Dermis microvascular lymphatic vessel endothelial cell (primary cell): ENCODE measurements at places on chromosomes 16 and 17. TPM values are rescaled to one million over a fixed set of nuclear protein-coding genes. Genes with fewer than 3 reads are reported as not detected.

DNA sequence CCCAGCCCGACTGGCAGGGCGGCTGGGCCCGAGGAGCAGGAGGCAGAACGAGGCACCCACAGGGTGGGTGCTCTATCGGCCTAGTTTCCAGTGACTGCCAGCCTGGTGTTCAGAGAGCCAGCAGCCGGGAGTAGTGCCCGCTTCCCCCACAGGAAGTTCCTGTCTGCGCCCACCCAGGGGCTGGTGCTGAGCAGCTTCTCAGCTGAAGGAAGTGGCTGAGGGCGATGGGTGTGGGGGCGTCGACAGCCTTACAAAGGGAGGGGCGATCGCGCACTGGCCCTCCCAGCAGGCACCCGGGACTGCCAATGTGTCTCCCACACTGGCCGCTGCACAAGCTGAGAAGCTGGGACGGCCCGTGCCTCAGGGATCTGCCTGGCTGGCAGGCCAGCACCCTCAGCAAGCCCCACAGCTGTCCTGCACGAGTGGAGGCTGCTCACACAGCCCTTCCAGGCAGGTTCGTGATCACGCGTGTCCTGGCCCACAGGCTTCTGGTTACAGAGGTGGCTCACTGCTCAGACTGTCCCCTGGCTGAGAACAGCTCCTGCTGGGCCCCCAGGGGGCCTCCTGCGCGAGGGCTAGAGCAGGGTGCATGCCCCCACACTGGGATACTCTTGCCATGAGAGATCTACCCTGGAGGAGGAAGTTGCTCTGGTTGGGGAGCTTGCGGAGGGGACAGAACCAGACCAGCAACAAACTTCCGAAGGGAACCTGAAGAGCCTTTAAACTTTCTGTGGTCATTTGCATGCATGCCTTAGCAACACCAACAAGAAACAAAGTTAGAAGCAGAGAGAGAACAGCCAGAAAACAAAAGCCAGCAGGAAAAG is 2.5 kb downstream of the RNF166 start:
- no peak for DNase-seq

- peak; percentile 26 for DNase-seq
Observed at GRCh38 chr17:45284176-45285140, 22.6 kb upstream of the SPATA32 start.

DNA sequence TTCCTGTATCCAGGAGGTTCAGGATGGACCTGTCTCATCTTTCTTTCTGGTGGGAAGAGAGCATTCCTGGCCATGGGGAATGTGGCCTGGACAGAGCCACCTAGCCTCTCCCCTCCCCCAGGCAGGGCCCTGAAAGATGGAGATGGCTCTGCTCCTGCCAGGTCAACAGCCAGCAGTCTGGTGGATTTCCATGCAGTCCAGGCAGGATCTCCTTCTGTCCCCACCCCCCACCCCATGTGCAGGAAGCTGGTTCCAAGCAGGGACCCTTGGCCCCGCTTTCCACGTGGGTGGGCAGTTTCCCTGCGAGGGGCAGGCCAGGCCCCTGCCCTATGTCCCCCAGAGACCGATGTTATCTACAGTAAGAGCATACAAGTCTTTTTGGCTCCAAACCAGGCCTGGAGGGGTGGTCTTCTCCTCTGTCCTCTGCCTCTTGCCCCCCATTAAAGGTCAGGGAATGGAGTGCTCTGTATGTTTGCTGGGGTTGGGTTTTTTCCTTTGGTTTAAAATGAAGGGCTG is 240.5 kb downstream of the SEC14L1 start:
- DNase-seq, result no peak

GRCh38 chr17:74214484-74215341 is 1.3 kb downstream of the TTYH2 start:
- no peak for DNase-seq

The TBC1D3I gene
- total RNA-seq, result under 0.01 TPM in 1 of 2 replicates, not detected in the other

DNA sequence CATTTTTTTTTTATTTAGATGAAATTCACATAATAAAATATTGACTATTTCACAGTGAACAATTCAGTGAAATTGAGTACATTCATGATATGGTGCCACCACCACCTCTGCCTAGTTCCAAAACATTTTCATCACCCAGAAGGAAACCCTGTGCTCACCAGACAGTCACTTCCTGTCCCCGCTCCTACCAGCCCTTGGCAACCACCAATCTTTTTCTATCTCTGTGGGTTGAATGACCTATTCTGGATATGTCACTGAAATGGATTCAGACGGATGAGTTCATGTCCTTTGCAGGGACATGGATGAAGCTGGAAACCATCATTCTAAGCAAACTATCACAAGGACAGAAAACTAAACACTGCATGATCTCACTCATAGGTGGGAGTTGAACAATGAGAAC is 40.5 kb downstream of the ATP2C2 start:
- DNase-seq, result peak; percentile 7

DNA sequence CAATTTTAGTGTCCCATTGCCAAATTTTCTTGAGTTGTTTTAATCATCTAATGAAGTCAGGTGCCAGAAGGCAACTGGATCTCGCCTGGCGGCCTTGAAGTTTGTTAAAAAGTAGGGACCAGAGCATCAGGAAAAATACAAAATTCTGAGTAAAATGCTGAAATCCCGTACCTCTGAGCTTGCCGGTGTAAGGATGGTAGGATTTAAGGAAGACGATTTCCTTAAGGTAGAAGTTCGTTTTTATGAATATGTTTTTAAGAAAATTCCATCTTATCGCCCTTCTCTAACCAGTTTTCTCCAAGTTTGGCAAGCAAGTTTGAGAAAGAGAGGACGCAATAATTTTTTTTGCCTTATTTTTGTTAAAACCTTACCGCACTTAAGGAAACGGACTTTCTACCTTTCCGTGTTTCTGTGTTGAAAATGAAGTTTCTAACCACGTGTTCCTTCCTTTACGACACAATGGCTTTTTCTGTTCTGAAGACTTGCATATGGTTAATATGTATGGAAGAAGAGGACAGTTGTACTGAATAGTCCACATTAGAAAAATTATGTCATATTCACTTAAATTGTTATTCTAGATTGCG is 748 bp downstream of the ATF7IP2 start:
- DNase-seq, result no peak

The CCDC40 gene
- total RNA-seq, result 0.90 and 2.1 TPM in 2 replicates

DNA sequence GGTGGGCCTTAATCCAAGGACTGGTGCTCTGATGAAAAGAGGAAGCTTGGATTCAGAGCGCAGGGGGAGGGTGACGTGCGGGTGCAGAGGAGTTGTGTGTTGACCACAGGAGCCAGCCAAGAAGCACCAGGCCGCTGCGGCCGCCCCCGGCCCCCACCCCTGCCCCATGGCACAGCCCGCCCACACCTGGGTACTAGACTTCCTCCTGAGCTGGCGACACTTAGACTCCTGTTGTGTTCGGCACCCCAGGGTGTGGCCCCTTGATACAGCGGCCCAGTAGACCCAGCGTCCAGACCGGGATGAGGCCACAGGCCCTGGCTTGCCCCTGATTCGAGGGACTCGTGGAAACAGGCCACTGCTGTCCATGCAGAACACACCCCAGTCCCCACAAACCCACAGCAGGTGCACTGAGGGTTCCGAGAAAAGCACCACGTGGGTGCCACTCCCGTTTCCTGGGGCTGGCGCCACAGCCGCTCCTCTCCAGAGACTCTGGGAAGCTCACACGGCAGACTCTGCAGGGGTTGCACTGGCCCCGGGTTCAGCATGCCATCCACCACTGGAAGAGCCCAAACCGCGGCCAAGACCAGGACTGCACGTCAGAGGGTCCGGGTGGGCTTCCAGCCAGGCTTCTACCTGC is 5.7 kb upstream of the SNAI3 start:
- DNase-seq, result no peak

- no peak for DNase-seq
Observed at GRCh38 chr17:596287-596686, 118.4 kb downstream of the VPS53 start.

DNA sequence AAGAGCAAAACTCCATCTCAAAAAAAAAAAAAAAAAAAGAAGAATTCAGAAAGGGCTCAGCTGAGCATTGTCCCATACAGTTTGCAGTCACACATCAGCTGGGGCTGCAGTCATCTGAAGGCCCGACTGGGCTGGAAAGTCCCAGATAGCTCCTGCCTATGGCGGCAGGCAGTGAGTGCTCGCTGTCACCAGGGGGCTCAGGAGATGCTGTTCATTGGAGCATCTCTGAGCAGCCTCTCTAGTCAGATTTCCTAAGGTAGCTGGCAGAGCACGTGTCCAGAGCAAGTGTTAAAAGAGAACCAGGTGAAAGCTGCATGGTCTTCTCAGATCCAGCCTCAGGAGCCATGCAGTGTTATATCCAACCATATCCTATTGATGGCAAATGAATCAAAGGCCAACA is 75.8 kb downstream of the WSCD1 start:
- DNase-seq, result no peak

- no peak for DNase-seq
Observed at GRCh38 chr17:56742601-56743000, 91.1 kb downstream of the C17orf67 start.

DNA sequence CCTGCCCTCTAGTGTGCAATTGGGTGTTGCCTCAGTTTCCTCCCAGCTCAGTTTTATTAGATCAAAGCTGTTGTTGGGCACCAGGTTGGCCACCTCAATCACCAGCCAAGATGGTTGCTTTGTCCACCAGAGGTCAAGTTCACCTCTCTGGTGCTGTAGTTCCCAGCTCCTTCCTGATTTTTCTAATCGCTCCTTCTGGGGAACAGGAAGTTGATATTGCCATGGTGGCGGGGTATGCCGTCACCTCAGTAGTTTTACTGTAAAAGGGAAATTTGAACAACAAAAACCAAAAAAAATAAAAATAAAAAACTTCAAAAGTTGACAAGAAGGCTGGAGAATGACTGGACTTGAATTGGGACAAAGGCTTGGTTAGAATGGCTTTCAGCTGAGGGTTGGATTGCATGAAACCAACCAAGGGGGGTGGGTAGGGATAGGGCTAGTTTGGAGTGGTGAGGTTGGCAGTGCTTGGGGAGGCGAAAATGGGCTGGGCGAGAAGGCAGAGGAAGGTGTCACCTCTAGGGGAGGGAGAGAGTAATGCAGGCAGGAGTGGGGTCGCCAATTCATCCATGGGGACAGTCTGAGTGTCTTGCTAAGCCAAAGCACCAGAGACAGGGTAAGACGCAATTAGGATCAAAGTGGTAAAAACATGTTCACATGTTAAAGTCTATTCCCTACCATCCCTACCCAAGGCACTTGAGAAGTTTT is 6.2 kb downstream of the EFNB3 start:
- DNase-seq, result no peak

The MILR1 gene
- 2.2 and 2.9 TPM in 2 replicates for total RNA-seq

DNA sequence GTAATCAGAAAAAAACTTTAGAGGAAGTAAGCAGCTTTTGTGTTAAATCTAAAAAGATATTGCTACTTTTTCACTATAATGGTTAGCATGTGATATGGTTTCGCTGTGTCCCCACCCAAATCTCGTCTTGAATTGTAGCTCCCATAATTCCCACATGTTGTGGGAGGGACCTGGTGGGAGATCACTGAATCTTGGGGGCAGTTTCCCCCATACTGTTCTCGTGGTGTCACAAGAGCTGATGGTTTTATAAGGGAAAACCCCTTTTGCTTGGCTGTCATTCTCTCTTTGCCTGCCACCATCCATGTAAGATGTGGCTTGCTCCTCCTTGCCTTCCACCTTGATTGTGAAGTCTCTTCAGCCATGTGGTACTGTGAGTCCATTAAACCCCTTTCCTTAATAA is 117.1 kb downstream of the KCNJ2 start:
- DNase-seq, result no peak

DNA sequence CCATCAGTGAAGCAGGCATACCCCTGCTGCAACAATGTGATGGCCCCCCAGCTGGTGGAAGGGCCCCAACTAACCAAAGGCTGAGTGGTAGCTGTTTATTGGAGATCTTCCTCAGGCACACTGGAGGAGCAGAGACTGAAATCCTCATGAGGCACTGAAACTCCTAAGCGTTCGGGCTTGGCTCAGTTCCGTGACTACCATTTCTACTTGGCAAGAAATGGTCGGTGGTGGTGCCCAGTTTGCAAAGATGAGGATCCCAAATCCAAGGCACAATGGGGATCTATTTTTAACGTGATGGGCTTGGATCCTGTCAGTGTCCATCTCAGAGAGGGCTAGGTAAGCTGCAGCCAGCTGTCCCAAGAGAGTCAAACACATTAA is 82.8 kb downstream of the TNFRSF13B start:
- no peak for DNase-seq

- DNase-seq, result no peak
Observed at GRCh38 chr17:82016061-82016874, 6.4 kb downstream of the CENPX start.

- no peak for DNase-seq
Observed at GRCh38 chr17:45335721-45336120, 18.9 kb upstream of the MAP3K14 start.

DNA sequence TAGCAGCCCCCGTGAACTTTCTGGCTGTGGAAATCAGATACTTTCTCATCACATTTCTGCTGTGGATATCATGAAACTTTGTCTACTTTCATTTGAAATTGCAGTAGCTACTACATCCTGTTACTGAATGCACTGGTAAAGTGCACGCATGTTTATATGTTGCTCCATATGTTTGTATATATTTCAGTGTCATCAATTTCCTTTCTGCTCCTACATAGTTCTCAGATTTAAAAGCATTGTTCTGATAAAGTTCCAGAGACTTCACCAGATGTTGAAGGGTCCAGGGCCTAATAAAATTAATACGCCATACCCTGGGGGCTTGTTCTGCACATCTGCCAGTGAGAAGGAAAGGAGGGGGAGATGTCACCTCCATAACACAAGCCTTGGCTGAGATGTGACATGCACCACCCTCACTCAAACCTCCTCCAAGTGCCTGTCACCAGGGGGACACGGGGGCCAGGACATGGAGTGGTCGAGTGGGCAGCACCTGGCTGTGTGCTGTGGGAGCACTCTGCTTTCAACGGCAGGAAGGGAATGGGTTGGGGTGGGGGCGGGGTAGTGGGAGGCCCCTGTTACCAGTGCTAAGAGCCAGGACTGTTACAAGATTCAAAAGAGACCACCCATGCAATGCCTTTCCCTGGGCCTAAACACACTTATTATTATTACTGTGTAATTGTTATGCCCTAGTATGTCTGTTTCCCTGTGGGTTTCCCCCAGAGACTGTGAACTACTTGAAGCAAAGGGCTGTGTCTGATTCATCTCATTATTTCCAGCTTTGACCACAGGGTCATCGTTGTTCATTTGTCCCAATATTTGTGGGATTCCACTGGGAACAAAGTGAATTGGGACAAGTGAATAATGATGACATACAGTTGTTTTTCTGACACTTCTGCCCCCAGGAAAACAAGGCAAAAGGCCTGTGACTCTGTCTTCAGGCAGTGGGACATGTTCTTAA is 193.4 kb downstream of the FOXL1 start:
- DNase-seq, result no peak

DNA sequence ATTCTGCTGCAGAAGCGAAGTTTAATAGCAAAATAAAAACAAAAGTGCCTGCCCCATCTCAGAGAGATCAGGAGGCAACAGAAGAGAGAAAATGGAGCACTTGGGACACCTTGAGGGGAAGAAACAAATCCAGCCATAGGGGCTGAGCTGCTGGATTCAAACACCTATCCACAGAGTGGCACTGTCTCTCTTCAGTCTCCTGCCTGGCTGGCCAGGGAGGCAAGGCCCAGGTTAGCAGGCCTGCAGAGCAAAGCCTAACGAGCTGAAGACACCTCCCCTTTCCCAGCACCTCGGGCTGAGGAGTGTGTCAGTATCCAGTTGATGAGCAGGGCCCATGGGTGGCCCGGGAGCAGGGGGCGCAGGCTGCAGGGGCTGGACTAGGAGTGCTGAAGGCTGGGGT is 8.8 kb upstream of the KRT31 start:
- no peak for DNase-seq

- no peak for DNase-seq
Observed at GRCh38 chr17:28219771-28220170, 99.2 kb upstream of the TMEM97 start.
